ENCODE measurements at places on chromosomes 5 and 9.

- no peak for DNase-seq
Observed at GRCh38 chr9:86082870-86083269, 16.5 kb downstream of the GOLM1 start.

DNA sequence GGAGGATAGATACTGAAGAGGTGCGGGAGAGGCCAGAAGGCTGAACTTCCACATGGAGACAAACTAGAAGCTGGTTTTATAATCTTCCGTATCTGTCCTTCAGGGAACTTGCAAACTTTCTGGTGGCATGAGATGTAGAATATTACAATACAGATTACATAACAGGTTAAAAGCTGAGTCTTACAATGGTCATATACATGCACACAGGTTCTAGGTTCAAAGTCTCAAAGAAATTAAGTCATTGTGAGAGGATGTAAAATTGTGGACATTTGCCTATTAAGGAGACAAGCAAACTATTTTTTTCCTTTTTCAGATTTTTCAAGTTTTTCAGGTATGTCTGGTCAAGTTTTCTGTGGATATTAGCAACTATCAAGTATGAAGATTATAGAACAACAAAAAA is 10.4 kb upstream of the ZSWIM6 start:
- no peak for DNase-seq

- no peak for DNase-seq
Observed at GRCh38 chr9:4413856-4414255, 76.4 kb upstream of the SLC1A1 start.

GRCh38 chr9:16689351-16689938 is 181.0 kb downstream of the BNC2 start:
- no peak for DNase-seq

DNA sequence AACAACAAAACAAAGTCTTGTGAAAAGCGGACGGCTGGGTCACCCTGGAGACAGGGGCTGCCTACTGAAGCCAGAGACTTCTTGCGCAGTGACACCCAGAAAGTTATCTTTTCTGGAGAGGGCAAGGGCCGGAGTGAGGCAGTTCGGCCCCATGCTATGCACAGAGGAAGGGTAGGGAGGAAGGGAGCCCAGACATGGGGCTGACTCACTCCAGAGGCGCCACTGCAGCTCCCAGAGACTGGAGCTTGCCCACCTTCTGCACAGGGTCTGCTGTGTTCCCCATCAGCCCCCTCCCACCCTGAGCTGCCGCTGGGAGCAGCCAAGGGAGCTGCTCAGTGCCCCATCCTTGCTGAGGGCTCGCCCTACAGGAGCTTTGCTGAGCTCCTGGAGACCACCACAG is 13.3 kb downstream of the SLC6A3 start:
- no peak for DNase-seq

GRCh38 chr5:99543841-99544240 is 615.0 kb upstream of the CHD1 start:
- no peak for DNase-seq

GRCh38 chr5:17276445-17276844 is 59.0 kb downstream of the BASP1 start:
- DNase-seq, result no peak

- no peak for DNase-seq
Observed at GRCh38 chr5:57007344-57007743, 55.4 kb upstream of the MIER3 start.

DNA sequence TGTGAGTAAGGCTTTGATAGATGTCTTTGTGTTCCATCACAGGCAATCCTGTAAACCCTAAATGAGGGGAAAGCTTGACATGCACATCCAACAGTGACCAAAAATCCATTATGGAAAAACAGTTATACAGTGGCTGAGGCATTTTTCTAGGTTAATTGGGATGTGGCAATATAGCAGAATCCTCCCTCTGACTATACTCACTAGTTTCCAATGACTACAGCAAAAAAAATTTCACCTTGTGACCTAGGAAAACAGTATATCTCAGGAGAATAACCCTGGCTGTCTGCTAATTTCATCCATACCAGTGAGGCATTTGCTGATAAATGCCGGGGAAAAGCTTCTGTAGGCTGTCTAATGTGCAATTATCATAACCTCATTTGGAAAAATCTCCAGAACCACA is 49.9 kb upstream of the SNCAIP start:
- no peak for DNase-seq

DNA sequence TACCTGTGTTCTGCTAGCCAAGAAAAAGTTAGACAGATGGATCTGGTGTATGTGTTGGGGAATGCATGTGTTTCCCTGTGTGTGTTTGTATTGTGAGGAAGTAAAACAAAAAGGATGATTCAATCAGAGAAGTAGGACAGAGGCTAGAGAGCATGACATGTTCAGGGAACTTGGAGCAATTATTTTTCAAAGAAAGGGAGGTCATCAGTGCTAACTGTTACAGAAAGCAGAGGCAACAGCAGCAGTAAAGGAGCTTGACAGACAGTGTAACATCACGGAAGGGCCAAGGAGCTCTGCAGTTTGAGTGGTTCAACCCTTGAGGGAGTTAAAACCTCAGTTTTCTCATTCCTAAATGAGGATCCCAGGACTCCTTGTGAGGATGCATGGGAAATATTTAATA is 13.2 kb downstream of the SPINK1 start:
- no peak for DNase-seq

Data from activated T-cell treated with anti-CD3 and anti-CD28 coated beads for 1 hour (primary cell).